Lung microvascular endothelial cell (primary cell): ENCODE measurements at places on chromosomes 2 and 18.

GRCh38 chr18:10398571-10398970 is 55.9 kb upstream of the APCDD1 start:
- DNase-seq: no peak

- DNase-seq: peak; percentile 43
These were observed 34.2 kb upstream of the NCOA1 start for GRCh38 chr2:24456599-24457556.

DNA sequence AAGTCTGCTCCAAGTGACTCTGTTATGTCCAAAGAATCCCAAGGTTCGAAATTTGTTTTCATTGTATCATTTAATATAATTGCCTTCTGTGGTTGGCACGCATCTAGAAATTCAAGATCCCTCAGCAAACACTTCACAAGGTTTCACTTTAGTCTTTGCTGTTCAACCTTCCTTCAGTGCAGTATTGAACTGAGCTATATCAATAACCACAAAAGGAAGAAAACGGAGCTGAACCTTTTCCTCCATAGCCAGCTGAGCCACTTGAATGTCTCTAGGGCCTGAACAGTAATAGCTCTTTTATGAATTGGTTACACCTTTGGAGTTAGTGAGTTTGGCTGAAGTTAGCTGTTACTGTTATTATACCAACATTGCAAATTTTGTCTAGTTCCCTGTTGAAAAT is 357.7 kb upstream of the HNRNPA3 start:
- no peak for DNase-seq

- no peak for DNase-seq
These were observed 420.7 kb upstream of the NRP2 start for GRCh38 chr2:205261516-205262020.

- DNase-seq: no peak
These were observed 51.1 kb upstream of the ZNF236 start for GRCh38 chr18:76771192-76771799.

- peak; percentile 33 for DNase-seq
These were observed 3.3 kb upstream of the HJURP start for GRCh38 chr2:233857511-233858141.

DNA sequence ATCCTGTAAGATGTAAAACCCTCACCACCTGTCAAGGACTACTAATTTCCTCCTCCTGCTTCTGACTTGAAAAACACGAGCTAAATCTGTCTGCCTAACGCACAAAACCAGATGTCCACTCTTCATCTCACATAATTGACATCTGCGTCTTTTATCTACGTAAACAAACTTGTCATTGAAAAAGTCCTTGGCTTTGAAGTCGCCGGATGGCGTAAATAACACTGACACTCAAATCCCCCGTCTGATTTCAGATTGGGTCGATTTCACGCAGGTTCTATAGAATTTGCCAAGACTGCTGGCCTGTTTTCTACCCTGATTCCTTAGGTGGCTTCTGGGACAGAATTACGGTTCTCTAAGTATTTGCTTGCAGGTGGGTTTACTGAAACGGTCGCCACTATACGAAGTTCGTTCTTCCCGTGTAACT is 539 bp upstream of the MOB4 start:
- no peak for DNase-seq

DNA sequence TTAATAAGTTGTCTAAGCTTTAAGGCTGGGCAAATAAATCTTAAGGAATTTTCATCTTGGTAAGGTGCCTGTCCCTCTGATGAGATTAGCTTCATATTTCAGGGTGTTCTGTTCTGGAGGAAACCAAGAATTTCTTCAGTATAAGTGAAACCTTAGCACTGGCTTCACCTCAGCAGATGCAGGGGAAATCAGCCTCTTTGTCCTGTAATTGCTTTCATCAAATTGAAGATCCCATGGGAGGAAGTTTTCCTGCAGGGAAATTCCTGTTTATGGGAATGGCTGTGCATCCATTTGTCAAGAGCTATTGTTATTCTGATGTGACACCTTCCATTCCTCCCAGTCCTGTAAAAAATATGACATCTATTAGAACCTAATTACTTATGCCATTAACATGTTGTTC is 174.5 kb downstream of the PTPRM start:
- peak; percentile 42 for DNase-seq

GRCh38 chr2:20917719-20918572 is 95.0 kb upstream of the LDAH start:
- DNase-seq: peak; percentile 16

GRCh38 chr2:33011373-33011772 is 64.6 kb downstream of the LTBP1 start:
- no peak for DNase-seq

DNA sequence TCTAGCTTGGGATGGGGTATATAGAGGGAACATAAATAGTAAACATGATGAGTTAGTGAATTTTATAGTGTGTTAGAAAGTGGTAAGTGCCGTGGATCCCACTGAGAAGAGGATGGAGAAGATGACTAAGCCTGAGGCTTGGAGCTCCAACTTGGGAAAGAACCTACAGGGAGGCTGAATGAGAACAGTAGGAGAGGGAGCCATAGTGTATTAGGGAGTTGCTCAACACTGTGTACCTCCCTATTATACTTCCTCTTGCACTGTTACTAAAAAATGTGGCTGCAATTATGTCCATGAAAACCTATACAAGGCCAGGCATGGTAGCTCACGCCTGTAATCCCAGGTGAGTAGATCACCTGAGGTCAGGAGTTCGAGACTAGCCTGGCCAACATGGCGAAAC is 2.9 kb upstream of the SLC19A3 start:
- DNase-seq: no peak

DNA sequence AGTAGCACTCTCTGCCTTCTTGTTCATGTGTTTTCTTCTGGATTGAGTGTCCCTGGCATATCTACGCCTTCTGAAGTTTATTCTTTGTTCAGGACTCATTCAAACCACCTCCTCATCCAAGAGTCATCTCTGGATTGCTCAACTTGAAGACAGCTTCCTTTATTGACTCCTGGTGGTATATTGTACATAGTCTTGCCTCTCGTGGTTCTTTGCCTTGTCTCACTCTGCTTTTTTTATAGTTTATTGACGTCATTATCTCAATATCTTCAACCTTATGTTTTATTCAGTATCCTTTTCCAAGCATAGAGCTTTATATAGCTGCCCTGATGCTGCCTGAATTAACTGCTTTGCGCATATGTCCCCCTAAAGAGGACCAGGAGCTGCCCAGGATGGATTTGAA is 161.7 kb downstream of the INSIG2 start:
- DNase-seq: no peak

DNA sequence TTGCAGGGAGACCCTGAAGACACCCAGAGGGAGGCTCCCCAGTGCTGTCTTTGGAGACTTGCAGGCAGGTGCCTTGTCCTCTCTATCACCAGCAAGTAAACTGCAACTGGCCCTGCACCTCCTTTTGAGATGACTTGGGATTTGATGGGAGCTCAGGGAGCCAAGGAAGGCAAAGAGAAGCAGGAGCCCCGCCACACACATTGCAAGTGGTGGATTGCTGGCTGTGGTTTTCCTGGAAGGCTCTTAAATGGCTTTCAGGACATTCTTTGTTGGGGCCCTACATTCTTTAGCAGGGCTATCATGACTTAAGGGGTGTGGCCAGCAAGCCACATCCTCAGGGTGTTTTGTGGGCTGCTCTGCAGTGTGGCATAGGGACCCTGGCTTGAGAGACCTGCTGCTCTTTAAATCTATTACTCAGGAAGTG is 39.9 kb upstream of the CDC42EP3 start:
- DNase-seq: no peak

- no peak for DNase-seq
These were observed 6.7 kb upstream of the OTOF start for GRCh38 chr2:26484579-26484978.

DNA sequence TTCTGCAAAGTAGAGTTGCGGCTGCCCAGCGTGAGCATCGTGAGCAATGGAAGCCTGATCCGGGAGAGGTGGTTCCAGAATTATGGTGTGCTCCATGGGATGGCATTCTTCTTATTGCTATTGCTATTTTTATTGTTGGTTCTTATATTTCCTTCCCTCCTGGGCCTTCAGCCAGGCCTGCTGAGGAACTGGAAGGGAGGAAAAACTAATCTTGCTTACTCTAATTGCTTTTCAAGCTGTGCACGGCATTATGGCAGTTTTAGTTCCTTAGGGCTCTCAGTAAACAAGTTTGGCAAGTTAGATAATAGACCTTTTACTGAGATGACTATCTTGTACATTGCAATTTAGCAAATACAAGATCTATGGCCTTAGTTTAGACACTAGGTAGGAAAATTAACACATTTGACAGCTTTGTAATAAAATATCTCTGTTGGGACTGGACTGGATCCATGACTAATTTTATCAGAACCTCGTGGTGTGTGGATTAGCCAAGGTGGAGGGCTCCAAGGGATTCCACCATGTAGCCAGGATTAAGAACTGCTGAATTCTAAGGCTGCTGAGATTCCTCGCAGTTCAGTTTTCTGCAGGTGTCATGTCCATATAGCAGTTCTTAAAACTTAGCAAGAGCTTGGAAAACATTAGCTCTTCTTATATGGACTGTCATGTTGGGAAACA is 6.0 kb downstream of the RSAD2 start:
- DNase-seq: no peak

DNA sequence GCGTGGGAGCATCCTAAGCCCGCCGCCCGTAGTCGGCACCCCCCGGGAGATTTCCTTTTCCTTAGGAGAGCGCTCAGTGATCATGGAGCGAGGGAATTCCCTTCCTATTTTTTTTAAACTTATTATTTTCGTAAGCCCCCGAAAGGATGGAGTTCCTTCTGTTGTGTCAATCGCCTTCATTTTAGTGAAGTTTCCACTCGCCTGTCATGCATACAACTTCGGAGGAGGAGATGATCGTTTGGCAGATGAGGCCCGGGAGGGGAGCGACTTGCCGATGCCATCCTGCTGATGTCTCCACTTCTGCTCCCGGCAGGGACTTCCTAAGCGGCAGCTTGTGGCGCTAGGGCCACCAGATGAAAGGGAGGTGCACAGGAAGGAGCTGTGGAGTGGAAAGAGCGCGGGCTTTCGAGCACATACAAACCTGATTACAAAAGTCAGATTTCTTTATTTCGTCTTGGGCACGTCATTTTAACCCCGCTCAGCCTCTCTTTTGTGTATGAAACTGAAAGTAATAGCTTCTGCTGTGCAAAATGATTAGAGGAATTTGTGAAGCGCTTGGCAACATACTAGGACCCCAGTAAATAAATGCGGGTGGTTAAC is at the start of gene ADGRF3:
TSS of gene ADGRF3 (minus strand) at position 336 of the 600 bp plus-strand sequence. CDS start 555 bp downstream, outside the sequence.
- peak; percentile 43 for DNase-seq

- no peak for DNase-seq
These were observed 608.0 kb downstream of the SUCLG1 start for GRCh38 chr2:83851066-83851465.

DNA sequence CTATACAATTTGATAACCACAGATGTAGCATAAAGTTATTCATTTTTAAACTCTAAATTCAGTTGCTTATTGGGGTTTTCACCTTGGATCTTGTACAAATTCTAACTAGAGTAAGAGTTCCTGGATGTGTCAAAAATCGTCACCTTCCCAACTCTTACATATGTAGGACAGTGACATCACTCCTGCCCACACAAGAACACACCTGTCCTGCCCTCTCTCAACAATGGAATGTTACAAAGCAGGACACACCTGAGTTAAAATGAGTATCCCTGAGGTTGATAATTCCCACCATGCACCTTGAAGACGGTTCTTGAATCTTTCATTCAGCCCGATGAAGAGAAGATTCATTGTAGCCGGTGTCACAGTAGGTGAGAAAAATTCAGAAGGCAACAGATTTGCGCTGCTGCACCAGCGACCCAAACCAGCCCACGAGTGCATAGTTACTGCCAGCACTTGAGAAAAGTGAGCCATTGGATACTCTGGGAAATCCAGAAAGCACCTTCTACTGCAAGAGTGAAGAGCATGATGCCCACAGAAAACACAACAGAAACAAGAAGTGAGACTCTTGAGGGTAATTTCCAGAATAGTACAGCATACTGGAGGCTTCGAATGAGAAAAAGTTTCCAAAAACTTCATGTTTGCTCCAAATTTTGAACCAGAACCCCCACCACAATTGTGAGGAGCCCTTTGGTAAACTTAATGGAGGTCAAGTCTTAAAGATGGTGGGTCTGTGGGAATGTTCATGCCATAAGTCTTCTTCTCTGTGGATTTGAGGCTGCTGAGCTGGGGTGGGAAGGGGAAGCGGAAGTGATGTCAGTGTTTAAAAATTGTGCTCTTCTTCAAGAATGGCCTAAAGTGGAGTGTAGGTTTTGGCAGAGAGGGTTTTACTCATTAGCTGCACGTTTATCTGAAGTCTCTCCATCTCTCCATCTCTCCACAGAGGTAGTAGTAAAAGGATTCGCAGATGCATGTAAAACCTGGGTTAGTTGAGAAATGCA is 34.7 kb upstream of the ADAM23 start:
- DNase-seq: no peak

- peak; percentile 90 for DNase-seq
These were observed 18.3 kb upstream of the SLC35F6 start for GRCh38 chr2:26745609-26746327.

GRCh38 chr2:62307469-62308389 is 111.8 kb downstream of the B3GNT2 start:
- DNase-seq: no peak

- peak; percentile 66 for DNase-seq
These were observed at the start of gene HNMT for GRCh38 chr2:137964066-137964858. TSS of gene HNMT (plus strand) at chr2:137964473. CDS start at chr2:137964492, 19 bp downstream.

DNA sequence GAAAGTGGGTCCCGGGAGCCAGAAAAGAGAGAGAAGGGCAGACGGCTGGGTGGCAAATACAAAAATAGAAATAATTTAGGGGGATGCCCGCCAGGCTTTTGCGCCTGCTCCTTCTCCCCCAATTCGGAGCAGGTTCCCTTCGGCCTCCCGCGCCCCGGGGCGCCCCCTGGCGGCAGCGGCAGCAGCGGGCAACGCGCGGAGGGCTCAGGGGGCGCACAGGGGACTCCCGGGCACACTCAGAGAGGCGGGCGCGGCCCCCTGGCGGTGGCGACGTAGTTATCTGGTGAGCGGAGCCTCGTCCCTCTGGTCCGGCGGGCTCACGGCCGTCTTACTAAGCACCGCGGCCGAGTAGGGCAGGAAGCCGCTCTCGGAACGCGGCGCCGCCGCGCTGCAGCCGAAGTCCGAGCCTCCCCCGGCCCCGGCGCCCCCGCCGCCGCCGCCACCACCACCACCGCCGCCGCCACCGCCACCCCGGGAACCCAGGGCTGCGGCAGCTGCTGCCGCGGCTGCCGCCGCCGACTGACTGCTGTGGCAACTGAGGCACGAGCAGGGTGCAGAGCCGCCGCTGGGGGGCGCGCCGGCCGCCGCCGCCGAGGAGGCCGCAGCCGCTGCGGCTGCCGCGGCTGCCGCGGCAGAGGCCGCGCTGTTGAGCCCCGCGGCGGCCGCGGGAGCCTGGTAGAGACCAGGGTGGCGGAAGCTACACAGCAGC is 3.8 kb downstream of the EVX2 start:
- peak; percentile 44 for DNase-seq

- no peak for DNase-seq
These were observed 448.3 kb upstream of the SLC14A2 start for GRCh38 chr18:45166836-45167551.
